ENCODE measurements at places on chromosomes 3 and 15.

DNA sequence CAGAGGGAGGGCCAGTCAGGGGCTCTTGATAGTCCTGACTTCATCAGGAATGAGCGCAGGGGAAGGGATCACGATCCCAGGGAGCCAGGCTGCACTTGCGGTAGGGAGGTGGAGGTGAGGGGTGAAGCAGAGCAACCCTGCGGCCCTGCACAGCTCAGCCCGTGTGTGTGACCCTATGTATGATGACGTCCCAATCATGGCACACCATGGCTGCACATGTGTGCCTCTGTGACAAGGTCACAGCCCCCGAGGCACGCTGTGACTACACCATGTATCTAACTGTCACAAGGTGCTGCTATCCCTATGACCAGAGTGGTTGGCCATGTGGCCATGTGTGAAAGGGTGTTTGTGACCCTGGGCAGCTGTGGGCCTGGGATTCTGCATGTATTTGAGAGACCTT, 13.3 kb upstream of the ALAS1 start:
- DNase-seq: no peak

DNA sequence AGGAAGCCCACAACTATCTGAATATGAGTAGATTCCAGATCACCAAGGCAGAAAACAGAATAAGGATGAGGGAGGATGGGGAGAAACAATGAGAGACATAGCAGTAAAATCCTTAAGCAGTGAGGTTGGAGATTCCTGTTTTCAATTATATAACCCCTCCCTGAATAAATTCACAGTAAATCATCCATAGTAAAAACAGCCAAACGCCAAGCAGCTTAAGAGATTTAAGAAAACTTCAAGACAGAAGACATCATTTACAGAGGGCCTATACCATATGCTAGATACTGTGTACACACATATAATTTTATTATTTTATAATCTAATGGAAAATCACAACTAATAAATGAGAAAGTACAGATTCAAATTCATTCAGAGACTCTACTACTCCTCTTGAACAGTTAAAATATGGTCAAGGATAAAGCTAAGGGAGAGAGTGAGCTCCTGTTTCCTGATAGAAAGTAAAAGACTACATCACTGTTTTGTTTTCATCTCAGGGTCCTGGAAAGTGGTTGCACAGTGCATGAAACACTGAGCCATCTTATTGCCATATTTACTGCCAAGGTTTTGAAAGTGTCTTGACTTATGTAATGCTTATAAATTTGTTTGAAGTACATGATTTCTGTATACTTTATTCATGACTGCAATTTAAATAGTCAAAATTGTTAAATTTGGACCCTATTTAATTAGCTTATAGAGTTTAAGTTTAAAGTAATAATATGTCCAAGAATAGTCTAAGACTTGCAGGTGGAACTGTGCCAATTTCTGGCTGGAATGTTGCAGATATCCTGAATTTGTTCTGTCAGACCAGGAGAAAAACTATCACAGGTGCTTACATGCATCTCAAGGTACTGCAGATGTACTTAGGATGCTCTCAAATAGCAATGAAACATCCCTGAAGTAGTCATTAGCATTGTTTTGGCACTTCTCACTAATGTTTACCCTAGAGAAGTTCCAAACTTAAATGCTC, 141.4 kb downstream of the TBL1XR1 start:
- no peak for DNase-seq

GRCh38 chr3:160092760-160093159, 104.1 kb downstream of the IL12A start:
- no peak for DNase-seq

DNA sequence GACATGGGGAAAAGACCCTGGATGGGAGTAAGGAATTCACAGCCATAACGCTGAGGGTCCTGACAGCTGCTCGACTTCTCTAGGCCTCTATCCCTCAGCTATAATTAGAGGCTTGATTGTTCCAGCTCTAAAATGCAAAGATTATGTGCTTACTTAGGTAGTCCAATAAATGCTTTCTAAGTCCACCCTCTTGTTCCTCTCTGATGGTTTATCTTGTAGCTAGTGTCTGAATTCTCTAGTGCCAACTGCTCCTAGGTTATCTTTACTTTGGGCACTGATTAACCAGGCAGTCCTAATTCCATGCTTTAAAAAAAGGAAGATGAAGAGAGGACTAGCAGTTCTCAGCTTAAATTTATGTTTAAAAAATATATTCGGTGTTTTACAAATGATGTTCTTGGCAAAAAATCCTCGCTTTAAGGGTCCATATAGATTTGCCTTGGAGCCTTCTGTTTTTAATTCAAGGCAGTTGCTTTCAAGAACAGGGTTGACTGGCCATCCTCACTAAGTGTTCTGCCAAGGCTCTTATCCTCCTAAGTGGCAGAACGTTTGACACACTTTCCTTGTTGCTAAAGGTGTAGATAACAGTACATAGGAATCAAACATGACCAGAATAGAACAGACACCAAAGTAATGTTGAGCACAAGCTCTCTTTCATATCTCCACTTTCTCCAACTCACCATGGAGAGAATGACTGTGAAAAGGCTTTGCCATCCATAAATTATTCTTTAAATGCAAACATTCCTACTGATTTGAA, 60.6 kb downstream of the THRB start:
- no peak for DNase-seq

GRCh38 chr3:43885908-43886618, 195.3 kb downstream of the ABHD5 start:
- DNase-seq: no peak

- no peak for DNase-seq
These were observed 60.2 kb downstream of the PLXNA1 start for GRCh38 chr3:127043041-127043641.

GRCh38 chr3:183527428-183528379, 27.8 kb downstream of the KLHL6 start:
- DNase-seq: no peak

DNA sequence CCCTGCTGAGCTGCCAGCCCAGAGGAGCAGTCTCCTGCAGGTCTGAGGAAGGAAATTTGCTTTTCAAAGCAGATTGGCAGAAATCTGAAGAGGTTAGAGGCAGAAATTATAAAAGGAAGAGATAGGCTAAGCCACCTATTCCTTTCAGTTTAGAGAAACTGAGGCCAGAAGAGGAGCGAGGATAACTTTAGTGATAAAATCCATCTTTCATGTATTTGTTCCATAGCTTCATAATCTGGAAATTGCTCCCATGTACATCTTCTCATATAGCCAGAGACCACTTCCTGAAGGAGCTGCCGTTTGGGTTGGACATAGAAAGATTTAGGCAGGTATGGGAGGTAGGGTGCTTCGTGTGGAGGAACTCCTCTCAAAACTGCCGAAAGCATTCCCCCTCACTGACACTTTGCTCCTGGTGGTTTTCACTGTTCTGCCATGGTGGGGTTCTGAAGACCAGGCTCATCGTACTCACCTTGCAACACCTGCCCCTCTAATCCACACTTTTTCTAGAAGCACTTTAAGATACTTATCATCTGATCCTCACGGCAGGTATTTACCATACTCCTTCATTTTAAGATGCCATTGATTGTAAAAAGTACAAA, 670 bp upstream of the ACAP2 start:
- no peak for DNase-seq

DNA sequence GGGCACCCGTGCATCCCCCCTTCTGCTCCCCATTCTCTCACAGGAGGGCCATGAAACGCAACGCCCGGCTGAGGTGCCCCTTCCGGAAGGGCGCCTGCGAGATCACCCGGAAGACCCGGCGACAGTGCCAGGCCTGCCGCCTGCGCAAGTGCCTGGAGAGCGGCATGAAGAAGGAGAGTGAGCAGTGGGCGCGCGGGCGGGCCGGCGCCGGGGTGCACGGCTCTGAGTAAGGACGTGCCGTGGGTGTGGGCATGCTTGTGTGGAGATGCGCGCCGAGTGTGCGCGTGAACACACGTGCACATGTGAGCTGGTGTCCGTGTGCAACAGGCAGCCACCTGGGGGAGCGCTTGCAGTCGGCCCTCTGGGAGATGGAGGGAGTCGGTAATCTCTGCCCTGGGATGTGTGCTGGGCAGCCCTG, 28.1 kb downstream of the NR1I2 start:
- no peak for DNase-seq
